ENCODE measurements at places on chromosomes 16 and 17.
A peak's percentile ranks its signal among the peaks of the same experiment; 100 is the strongest.

GRCh38 chr17:17551361-17551760 is 40.1 kb downstream of the PEMT start:
- DNase-seq = no peak

- peak; percentile 89 for DNase-seq
Measured at GRCh38 chr17:66540131-66540781, 237.8 kb downstream of the PRKCA start.

- no peak for DNase-seq
Measured at GRCh38 chr16:2178321-2179106, 17.9 kb downstream of the CASKIN1 start.

GRCh38 chr16:9645911-9646310 is 536.3 kb downstream of the GRIN2A start:
- peak; percentile 24 for DNase-seq

- no peak for DNase-seq
Measured at GRCh38 chr17:17868641-17869522, 32.1 kb upstream of the SREBF1 start.

GRCh38 chr16:23826528-23827045 is 9.2 kb upstream of the PRKCB start:
- no peak for DNase-seq

DNA sequence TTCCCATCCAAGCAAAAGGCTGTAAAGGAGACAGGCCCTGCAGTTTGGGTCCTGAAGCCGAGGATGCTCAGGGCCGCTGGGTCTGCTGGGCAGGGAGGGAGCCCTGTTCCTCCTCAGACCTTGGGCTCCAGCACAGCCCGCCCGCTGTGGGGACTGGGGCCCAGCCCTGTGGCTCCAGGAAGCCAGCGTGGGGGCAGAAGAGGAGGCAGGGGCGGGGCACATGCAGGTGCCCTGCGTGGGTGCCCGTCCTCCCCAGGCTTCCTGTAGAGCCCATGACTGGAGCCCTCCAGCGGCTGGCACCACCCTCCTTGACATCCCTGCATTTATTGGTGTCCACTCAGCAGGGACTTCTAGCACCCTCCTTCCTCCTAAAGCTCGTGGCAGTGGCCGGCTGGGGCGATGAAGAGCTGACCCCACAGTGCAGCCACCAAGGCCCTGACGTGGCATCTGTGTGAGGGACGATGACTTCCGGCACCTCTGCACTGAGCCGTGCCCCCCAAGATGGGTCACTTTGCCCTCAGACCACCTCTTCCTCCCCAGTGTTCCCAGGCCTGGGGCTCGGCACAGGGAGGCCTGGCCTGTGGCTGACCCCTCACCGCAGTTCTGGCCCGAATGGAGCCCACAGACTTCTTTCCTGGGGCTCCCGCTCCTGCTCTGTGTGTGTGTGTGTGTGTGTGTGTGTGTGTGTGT is 9.9 kb downstream of the PRSS27 start:
- no peak for DNase-seq

DNA sequence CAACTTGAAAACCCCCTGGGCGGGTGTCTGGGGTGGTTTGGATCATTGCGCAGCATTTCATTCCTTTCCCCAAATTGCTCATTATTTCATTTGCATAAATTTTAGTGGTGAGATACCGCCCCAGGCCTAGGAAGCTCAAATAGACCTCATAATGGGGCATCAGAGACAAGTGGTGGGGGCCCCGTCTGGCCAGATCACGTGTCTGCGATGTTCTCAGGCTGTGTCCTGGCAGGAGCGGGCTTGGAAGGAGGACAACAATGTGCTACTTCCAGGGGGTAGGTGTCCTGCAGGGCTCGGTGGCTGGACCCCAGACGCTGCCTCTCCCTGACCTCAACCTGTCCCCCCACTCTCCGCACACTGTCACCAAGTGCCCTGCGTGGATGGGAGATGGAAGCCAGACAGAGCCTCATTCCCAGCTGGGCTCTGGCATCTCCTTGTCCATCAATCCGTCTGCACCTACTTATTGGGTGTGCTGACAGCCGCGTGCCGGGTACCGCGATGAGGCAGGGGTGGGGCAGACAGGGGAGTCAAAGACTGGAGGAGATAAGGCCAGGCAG is 116.9 kb downstream of the NTN1 start:
- no peak for DNase-seq

DNA sequence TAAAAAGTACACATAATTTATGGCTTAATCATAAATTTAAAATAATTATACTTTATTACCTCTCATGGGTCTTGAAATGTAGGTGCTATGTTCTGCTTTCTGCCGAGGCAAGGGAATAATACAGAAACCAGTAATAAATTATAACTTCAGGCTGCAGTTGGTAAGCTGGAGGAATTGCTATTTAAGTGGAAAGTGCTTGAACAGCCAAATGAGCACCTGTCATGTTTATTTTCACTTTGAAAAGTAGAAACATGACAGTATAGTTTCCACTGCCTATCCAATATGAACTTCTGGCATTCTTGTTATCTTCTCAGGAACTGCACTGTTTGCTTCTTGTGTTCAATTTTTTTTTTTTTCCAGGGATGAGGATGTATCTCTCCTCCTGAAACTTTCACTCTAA is 146.0 kb downstream of the FTO start:
- no peak for DNase-seq

DNA sequence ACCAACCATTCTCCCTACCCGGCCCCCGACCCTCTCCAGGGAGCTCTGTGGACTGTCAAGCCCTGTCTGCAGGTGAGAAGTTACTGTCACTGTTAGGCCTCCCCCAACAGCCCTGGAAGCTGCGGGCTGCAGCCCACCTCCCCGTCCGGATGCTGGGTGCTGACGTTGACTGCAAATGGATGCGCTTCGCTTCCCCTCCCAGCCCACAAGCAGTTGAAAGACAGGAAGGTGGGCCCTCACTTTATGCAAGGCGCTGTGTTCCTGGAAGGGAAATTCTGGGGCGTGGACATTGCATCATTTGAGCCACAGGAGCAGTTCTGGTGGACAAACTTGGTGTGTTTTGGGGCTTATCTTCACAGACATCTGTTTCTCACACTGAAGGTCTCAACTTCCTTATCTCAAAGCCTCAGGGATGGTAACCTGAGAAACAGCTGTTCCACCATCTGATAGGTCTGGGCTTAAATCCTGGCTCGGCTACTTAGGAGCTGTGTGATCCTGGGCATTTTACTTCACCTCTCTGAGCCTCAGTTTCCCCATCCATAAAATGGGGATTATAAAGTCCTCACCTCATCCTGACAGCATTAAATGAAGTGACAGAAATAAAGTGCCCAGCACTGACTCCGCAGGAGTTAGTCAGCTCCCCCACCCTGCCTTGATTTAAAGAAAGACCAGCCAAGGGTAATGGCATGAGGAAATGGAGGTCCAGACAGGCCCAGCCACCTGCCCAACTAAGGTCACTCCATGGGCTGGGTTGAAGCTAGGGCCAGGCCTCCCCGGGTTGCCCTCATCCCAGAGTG is 4.6 kb upstream of the DRC7 start:
- DNase-seq = no peak

DNA sequence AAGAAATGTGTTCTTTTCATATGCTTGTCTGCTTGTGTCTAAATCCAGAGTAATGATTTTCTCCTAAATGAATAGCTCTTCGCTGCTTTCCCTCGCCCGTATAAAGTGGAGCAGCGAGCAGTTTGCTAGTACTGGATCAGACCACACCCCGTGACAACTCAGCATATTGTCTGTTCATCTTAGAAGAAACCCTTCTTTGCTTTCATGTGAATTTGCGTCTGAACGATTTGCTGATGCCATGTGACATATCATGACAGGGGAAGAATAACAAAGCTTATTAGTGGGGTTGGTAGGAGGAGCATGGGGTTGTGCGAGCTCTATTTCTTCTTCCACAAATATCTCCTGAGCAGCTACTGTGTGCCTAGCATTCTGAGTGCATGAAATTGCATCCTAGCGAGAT is 44.1 kb upstream of the CACNG4 start:
- DNase-seq = no peak

DNA sequence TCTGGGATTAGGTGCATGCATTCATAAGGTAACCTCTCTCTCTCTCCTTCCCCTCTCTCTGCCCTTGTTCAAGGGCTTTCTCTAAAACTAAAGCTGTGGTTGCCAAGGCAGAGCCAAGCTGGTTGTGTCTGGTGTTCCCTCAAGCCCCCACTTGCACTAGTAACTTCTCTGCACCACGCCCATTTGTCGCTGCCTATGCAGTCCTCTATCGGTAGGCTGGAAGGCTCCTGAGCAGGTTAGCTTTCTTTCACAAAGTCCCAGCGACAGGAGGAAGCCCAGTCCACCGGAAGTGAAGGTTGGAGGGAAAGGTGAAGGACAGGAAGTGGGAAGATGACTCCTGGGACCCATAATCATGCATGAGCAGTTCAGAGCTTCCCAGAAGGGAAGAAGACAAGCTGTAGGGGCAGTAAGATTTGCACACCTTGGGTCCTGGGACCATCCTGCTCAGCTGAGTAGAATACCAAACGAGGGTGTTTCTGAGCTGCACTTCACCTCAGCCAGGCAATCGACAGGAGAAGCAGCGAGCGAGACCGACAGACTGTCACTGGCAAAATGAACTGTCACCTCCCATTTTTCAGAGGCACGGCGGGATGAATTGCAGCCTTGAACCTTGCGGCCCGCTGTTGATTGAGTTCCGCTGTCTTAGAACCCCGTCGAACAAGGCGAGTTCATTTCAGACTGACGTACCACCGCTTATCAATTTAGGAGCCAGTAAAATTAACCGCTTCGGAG is 14.7 kb upstream of the SKAP1 start:
- DNase-seq = peak; percentile 26

GRCh38 chr16:88456356-88457292 is 3.5 kb downstream of the ZFPM1 start:
- DNase-seq = peak; percentile 23

DNA sequence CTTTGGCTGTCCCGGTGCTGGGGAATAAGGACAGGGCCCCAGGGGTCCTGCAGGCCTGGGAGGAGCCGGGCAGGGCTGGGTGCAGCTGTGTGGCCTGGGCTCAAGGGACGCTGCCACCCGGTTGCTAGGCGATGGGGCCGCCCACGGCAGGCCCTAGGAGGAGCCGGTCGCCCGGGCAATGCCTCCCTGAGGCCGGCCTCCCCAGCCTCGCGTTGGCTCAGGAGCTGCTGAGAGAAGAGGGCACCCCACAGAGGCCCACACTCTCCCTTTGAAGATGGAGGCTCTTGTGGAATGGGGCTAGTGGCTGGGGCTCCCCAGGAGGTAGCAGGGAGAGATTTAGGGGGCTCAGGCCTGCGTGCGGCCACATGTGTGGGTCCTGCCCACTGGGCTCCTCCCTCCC is at the start of gene CIBAR2:
TSS of gene CIBAR2 (minus strand) at position 109 of the 400 bp plus-strand sequence. CDS start 120 bp downstream, outside the sequence.
- no peak for DNase-seq

- DNase-seq = no peak
Measured at GRCh38 chr16:75307506-75307905, 56.1 kb upstream of the BCAR1 start.

GRCh38 chr16:57998486-57998885 is 2.0 kb downstream of the ZNF319 start:
- peak; percentile 25 for DNase-seq

GRCh38 chr17:57603978-57604377 is 141.1 kb downstream of the CCDC182 start:
- DNase-seq = no peak

- no peak for DNase-seq
Measured at GRCh38 chr16:58850678-58851020, 116.5 kb upstream of the GOT2 start.

DNA sequence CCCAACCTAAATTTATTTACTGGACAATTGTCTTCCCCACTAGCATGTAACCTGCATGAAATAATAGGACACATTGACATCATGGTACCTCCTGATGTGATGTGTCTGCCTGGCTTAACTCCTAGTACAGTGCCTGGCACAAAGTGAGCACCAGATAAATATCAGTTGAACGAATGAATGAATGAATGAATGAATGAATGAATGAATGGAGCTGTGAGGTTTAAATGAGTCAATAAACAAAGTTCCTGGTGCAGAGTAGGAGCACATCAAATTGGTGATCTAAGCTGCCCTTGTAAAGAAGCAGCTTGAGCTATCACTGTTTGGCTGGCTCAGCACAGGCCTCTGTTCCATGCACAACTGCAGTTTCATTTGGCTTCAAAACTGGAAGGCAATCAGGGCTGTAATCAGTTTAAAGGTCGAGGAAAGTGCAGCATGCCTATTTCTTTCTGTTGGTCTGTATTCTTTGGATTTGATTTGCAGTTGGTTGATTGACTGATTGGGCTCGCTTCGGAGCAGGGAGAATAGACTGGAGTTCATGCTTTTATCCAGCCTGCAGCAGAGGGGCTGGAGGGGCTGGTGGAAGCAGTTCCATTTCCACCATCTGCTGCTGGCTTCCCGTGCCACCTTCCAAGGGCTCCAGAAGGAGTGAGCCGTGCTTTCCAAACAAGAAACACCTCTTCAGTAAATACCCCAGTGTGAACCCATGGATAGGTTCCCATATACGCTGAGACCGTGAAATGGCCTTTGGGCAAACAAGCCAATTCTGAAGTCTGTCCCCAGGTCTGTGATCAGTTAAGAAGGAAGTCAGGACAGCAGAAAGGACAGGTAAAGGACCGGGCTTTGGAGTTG is 54.6 kb downstream of the GPRC5B start:
- no peak for DNase-seq

- no peak for DNase-seq
Measured at GRCh38 chr17:4482338-4483011, 16.2 kb upstream of the SPNS2 start.

DNA sequence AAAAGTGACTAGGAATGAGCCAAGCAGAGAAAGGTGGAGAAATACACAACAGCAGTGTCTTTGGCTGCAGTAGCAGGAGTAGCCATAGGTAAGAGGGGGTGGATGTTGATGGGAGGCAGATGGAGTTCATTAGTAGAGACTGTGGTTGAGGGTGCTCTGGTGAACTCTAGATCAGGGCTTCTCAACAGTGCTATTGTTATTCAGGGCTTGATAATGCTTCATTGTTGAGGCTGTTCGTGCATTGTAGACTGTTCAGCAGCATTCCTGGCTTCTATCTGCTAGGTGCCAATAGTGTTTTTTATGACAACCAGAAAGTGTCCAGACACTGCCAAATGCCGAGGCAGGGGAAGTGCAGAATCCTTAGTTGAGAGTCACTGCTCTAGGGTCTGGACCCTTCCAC is 3.6 kb downstream of the ALKBH5 start:
- peak; percentile 12 for DNase-seq

- DNase-seq = no peak
Measured at GRCh38 chr16:27165576-27165975, 37.8 kb upstream of the KDM8 start.

GRCh38 chr16:28182801-28183200 is 29.0 kb downstream of the XPO6 start:
- DNase-seq = no peak

DNA sequence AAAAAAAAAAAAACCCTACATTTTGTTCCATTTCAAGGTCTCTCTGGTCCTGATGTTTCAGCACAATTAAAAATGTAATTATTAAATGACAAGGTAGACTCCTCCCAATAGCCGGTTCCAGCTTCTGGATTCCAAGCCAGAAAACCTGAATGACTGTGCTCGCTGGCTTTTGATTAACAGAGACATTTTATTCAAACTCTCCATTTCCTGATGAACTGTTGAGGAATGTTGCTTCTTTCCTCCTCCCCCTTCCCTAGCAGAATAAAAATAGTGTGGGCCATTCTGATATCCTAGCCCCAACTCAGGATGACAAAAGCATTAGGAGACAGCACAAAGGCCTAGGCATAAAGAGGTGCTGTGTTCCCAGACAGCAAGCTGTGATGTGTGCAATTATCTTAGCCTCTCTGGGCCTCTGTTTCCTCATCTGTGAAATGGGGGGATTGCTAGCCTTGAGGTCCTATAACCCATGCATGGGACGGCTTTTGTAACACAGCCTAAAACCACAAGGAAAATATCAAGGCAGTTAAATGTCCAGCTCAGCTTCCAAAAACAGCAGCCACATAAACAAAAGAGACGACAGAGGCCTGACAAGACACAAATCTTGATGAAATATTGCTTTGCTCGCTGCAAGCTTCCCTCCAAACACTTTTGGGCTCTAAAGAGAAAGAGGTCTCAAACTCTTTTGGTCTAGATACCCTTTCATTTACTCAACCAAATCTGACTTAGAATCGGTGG is 127.2 kb upstream of the RCVRN start:
- no peak for DNase-seq
